ENCODE measurements at places on chromosomes 12 and 14.

DNA sequence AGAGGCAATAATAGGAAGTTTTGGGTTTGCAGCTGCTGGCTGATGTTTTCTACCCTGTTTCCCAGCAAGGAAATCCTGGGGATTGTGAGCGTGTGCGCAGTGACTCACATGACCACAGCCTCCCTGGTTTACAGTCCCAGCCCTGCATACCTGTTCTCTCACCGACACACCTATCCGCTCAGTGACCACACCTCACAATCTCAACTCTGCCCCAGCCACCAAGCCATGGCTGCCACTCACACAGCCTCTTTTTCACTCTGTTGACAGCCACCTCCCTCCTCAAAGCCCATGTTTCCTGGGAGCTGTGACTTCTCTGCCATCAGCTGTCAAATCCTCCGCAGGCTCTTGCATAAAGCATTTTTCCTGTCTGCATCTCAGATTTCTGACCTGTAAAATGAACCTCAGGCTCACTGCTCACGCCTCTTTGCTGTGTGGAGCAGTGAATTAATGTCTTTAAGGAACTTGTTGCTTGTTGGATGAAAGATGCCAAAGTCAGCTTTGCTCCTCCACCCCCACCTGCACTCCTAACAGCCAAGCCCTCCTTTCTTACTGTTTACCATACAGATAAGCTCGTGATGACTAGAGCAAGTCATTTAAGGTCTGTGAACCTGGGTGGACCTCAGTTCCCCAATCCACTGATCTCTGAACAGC, 43.5 kb downstream of the B4GALNT3 start:
- DNase-seq = no peak

GRCh38 chr12:52627395-52628110, 9.2 kb upstream of the KRT73 start:
- no peak for DNase-seq

GRCh38 chr12:71250166-71250565, 92.4 kb upstream of the TSPAN8 start:
- DNase-seq = no peak

- DNase-seq = no peak
Measured at GRCh38 chr14:30982533-30982932, 42.9 kb upstream of the AP4S1 start.

GRCh38 chr14:81459912-81460311, 59.8 kb upstream of the STON2 start:
- no peak for DNase-seq

GRCh38 chr14:102988054-102988453, 65.6 kb downstream of the AMN start:
- DNase-seq = no peak

GRCh38 chr12:41162461-41162860, 25.7 kb upstream of the PDZRN4 start:
- no peak for DNase-seq

DNA sequence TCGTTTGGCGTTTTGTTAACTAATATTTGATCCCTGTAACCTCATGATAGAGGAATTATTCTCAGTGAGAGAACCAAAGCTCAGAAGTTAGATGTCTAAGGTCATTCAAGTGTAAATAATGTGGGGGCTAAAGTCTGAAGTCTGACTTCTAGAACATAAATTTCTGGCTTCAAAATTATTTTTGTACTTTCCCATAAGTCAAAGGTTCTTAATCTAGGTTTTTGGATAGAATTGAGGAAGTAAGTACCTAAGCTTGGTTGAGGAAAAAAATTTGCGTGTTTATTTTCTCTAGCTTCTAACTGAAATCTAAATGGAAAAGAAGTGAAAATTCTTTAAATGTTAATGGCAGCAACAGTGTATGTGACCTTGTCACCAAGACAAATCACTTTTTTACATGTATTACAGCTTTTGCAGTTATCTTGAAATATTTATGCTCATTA, 2.3 kb downstream of the LARP4 start:
- no peak for DNase-seq

DNA sequence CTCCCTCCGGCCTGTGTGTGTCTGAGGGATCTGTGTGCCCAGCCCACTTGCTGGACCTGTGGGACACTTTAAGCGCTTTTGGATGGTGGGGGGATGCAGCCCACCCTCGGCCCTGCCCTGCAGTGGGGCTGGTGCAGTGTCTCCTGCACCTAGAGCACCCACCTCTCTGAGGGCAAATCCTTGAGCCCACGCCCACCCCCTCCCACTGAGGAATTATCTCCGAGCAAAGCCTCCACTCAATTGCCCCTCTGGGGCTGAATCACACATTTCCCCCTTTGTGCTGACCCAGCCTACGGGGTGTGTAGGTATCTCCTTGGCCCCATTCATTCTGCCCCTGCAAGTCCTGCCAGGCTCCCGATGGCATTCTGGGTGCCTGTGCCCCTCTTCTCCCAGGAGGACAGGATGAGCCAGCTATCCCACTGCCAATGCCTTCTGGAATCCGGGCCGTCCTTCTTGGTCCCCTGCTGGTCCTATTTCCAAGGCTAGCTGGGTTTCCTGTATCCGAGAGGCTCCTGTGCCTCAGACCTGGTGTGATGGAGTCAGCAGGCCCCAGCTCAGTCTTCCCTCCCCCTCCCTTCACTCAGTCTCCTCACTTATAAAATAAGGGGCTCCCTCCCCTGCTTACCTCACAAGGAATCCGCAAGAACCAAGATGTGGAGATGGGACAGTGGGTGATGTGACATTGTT, 48.9 kb downstream of the ERH start:
- DNase-seq = no peak

- no peak for DNase-seq
Measured at GRCh38 chr12:81705586-81705985, 53.6 kb downstream of the PPFIA2 start.

DNA sequence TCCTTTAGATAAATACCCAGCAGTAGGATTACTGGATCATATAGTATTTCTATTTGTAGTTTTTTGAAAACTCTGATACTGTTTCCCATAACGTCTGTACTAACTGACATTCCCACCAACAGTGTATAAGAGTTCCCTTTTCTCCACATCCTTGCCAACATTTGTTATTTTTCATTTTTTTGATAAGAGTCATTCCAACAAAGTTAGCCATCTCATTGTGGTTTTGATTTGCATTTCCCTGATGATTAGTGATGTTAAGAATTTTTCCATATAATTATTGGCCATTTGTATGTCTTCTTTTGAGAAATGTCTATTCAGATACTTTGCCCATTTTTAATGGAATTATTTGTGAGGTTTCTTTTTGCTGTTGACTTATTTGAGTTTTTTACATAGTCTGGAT, 486.0 kb downstream of the FLRT2 start:
- no peak for DNase-seq

- DNase-seq = no peak
Measured at GRCh38 chr12:48903363-48903981, 21.8 kb downstream of the FKBP11 start.

DNA sequence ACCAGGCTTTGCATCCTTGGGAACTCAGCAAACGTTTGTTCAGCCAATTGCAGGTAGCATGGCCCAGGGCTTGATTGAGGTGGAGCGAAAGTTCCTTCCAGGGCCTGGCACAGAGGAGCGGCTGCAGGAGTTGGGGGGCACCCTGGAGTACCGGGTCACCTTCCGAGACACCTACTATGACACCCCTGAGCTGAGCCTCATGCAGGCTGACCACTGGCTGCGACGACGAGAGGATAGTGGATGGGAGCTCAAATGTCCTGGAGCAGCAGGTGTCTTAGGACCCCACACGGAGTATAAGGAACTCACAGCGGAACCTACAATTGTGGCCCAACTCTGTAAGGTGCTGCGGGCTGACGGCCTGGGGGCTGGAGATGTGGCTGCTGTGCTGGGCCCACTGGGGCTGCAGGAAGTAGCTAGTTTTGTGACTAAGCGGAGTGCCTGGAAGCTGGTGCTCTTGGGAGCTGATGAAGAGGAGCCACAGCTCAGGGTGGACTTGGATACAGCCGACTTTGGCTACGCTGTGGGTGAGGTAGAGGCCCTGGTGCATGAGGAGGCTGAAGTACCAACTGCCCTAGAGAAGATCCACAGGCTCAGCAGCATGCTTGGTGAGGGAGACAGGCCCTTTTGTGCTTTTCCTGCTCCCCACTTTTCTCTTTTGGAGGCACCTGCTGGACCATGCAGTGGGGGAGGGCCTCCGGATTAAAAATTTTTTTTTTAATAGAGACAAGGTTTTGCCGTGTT, 799 bp downstream of the THTPA start:
- no peak for DNase-seq

GRCh38 chr14:96793547-96793946, 3.6 kb upstream of the VRK1 start:
- DNase-seq = no peak

DNA sequence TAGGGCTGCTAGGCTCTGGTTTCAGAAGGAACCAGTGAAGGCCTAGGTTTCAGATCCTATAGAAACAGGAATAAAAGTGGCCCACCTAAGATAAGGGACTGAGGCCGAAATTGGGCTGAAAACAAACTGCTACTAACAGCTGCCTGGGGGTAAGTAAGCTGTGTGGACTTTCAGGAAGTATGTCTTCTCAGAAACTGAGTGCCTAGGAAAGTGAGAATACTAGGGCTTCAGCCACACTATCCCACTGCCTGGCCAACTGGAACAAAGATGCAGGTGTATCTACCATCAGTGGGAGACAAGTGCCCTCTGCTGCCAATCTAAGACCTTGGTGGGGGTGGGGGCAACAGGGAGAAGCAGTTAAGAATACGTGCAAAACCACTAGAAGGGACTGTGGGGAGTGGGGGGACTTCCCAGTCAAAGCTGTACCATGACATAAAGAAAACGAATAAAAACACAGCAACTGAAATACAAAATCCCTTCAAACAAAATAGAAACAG, 82.5 kb downstream of the MED13L start:
- DNase-seq = peak; percentile 10

DNA sequence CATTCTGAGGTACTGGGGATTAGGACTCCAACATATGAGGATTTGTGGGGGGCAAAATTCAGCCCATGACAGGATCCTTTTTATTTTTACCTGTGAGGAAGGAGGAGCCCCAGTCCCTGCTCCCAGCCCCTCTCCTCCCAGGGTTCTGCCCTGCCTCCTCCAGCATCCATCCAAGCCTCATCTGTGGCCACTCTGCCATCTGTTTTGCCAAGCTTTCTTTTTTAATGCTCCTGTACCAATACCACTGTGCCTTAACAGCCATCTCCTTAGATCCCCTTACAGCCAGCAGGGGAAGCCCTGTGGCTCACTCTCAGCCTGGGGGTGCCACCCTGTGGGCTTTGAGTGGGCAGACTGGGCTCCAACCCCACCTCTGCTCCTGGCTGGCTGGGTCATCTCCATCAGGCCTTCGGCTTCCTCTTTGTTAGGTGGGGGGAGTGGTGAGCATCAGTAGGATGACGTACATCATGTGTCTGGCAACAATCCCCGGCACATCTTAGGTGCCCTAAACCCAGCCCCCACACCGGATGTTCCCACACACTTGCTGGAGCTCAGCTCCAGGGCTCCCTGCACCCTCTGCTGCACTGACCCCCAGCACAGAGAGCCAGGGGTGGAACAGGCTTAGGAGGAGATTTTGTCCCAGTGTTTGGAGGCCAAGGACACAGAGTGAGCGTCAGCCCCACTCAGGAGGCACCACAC, 40.2 kb downstream of the CYP46A1 start:
- DNase-seq = no peak

- no peak for DNase-seq
Measured at GRCh38 chr12:74790931-74791330, 253.3 kb downstream of the ATXN7L3B start.

GRCh38 chr14:56224691-56225681, 106.8 kb downstream of the PELI2 start:
- no peak for DNase-seq

GRCh38 chr14:80988735-80989429, 33.5 kb downstream of the TSHR start:
- no peak for DNase-seq

- no peak for DNase-seq
Measured at GRCh38 chr12:22860926-22861325, 236.0 kb downstream of the ETNK1 start.

DNA sequence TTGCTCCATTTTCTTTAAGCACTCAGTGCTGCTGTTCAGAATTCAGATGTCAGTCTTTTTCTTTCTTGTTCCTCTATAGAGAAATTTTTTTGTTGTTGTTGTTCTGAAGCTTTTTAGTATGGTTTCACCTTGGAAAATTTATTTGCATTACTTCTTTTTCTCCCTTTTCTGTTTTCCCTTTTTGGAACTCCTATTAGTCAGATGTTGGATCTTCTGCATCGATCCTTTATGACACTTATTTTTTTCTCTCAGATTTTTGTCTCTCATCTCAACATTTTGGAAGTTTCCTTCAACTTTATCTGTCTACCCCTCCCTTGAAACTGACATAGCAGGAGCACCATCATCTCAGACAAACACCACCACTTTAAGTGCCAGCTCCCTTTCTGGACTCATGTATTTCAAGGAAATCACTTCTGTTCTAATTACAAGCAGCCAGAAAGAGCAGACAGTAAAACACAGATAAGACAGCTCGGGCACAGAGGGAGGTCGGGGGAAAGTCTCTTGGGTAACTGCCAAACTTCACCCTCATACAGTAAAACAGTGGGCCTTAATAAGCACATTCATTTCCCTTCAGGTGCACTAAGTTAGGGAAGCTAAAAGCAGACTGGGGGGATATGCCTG, 222.7 kb upstream of the PLXNC1 start:
- no peak for DNase-seq

- no peak for DNase-seq
Measured at GRCh38 chr12:14442221-14442881, 76.9 kb downstream of the ATF7IP start.

GRCh38 chr12:6899837-6900519, 4.6 kb upstream of the LRRC23 start:
- DNase-seq = no peak

- no peak for DNase-seq
Measured at GRCh38 chr14:68468437-68469207, 324.2 kb downstream of the ZFP36L1 start.

- no peak for DNase-seq
Measured at GRCh38 chr12:6233121-6233971, 33.1 kb downstream of the CD9 start.

DNA sequence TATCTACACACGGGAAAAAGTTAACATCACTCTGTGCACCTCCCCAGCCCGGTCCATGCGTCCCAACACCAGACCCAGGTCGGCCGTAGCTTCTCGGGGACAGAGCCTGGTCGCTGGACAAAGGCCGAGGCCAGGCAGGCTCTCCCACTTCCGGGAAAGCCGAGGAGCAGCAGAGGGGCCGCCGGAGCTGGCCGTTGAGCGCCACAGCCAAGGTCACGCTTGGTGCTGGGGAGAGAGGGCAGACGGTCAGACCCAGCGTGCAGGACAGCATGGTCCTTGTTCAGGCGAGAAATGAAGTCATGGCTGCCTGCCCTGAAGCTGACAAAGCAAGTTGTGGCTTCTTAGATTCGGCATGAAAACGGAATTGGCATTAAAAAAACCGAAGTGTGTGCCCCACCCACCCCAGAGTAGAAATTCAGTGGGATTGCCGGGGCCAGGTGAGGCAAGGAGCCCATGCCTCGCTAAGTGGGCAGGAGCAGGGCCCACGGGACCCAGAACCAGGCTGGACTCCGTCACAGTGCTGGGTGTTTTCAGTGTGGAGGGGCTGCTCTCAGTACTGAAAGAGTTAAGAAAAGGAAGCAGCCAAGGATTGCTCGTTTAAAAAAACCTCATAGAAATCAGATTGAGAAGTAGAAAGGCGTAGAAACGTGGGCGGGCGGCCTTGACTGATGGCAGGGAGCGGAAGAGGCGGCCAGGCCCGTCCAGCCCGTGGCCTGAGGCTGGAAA, 4.3 kb downstream of the ARL6IP4 start:
- DNase-seq = no peak
